ENCODE measurements at places on chromosomes 3 and 15.

- no peak for DNase-seq
Observed at GRCh38 chr3:9135526-9135925, 113.9 kb downstream of the SRGAP3 start.

GRCh38 chr3:136678981-136679380 is 73.2 kb downstream of the STAG1 start:
- no peak for DNase-seq

GRCh38 chr3:104768886-104769285 is 597.8 kb upstream of the ALCAM start:
- no peak for DNase-seq

- no peak for DNase-seq
Observed at GRCh38 chr15:50225938-50226337, 39.6 kb downstream of the HDC start.

- DNase-seq, result no peak
Observed at GRCh38 chr3:139935866-139936817, 1.2 kb downstream of the CLSTN2 start.

- DNase-seq, result no peak
Observed at GRCh38 chr3:179436517-179436916, 14.8 kb downstream of the GNB4 start.

DNA sequence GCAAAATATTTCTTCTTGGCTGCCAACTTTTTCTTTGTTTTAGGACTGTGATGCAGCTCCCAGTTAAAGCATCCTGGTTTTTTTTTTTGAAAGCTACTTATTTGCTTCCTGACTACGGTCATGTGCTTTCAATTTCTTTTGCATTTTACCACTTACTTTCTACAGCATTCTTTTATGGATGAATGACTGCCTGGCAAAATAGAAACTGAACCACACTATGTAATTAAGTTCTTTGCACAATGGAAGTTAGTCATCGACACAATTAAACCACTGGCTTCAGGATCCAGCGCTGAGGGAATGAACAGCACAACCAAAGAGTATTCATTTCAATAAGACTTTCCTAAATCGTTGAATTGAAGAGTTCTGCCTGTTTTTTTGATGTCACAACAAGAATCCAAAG is 82.2 kb upstream of the EPHA3 start:
- DNase-seq, result no peak

- no peak for DNase-seq
Observed at GRCh38 chr15:58438111-58438510, 6.3 kb downstream of the LIPC start.

DNA sequence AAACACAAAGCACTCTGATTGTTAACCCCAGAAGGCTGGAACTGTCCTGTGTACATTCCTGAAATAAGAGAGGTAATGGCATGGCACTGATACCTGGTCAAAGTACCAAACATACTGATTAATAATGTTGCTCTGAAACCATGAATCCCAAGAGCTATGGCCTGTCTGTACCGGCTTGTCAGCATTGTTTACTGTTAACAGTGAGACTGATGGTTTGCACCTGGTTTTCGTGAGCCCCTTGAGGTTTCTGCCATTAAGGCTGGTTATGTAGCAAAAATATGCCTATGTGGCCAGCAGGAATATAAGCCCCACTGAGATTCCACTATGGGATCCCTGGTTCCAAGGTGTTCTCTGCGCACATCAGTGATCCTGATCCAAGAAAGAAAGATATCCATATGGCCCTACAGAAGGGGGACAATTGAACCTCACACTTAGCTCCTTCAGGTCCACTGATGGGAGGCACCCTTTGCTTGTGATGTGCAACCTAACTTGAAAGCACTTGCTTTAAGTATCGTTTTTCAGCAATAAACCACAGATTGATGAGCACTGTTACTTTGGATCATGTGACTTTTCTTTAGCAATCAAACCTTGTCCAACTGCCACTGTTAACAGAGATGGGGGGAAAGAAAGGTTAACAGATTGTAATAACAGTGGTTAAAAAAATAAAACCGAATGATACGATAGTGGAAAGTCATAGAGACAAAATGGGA is 65.2 kb downstream of the TBL1XR1 start:
- no peak for DNase-seq

GRCh38 chr3:9167222-9167621 is 82.2 kb downstream of the SRGAP3 start:
- DNase-seq, result no peak

- no peak for DNase-seq
Observed at GRCh38 chr3:24668039-24668438, 173.4 kb upstream of the THRB start.

- no peak for DNase-seq
Observed at GRCh38 chr15:89754361-89755154, 3.5 kb upstream of the MESP1 start.

GRCh38 chr3:2446146-2446545 is 347.5 kb downstream of the CNTN4 start:
- no peak for DNase-seq

GRCh38 chr3:89787979-89788378 is 680.6 kb downstream of the EPHA3 start:
- DNase-seq, result no peak
